ENCODE measurements at places on chromosomes 5 and 9. TPM values are rescaled to one million over a fixed set of nuclear protein-coding genes. Genes with fewer than 3 reads are reported as not detected.

TMEM171 gene
- not detected for total RNA-seq

- no peak overlapping the region for H3K4me3 ChIP-seq
- DNase-seq: no peak
- H3K27ac ChIP-seq: no peak overlapping the region
- H3K27me3 ChIP-seq: peaks cover 91% of the 10 kb centered on the region
- H3K36me3 ChIP-seq: no peaks in the 10 kb centered on the region
Observed at GRCh38 chr9:114666401-114666800, 8.8 kb upstream of the TEX53 start.

PCDHB14 gene
- 1.9 TPM for total RNA-seq

OR1J2 gene
- not detected for total RNA-seq

TNIP1 gene
- 131 TPM for total RNA-seq

ESM1 gene
- 1.2 TPM for total RNA-seq

DNA sequence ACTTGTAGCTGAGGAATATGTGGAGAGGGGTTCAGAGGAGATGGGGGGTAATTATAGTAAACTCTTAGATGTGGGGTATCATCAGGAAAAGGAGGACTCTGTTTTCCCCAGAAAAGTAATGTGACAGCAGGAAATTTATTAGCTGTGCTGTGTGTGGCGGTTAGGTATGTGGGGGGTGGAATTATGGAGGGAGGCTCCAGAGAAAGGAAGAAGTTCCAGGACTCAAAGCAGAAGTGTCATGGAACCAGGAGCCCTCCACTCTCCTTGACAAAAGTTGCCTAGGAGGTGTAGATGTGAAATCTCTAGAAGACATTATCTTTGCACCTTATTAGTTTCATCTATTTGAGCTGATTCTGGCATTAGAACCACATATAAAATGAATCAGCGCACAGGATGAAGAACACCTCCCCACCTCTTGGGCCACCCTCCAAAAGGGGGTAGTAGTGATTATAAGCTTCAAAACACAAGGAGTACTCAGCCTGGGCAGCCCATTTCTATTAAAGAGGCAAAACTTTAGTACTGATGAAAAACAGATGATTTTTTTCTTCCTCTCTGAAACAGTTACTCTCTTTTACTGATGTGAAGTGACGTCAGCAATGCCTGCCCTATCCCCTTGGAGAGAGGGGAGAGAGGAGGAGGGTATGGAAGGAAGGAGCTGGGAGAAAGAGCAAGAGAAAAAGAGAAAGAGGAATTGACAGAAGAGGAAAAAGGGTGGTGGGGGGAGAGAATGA, 18.2 kb downstream of the NR2F1 start:
- H3K27me3 ChIP-seq: peaks cover 100% of the 10 kb centered on the region
- no peaks in the 10 kb centered on the region for H3K36me3 ChIP-seq
- H3K27ac ChIP-seq: no peak overlapping the region
- peaks cover 24% of the 10 kb centered on the region for H3K4me1 ChIP-seq
- no peak for DNase-seq
- no peak overlapping the region for H3K4me3 ChIP-seq

DNA sequence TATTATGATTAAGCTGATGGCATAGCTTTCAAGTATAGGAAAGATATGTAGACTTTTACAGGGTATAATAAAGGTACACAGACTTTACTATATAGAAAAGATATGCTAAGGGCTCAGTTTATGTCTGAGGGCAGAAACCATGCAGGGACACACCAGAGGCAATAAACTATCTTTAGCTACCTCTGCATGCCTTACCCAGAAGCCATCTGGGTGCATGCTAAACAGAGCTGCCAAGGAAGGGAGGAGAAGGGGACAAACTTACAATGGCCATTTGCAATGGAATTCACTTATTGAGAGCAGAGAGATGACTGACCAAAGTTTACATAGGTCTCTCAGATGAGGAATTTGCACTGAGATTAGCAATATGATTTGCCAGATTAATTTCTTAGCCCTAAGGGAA, 143.1 kb upstream of the NR4A3 start:
- no peak overlapping the region for H3K27ac ChIP-seq
- H3K27me3 ChIP-seq: no peaks in the 10 kb centered on the region
- no peak overlapping the region for H3K4me3 ChIP-seq
- no peak for DNase-seq

PRR7 gene
- total RNA-seq: 2.1 TPM

- H3K36me3 ChIP-seq: no peaks in the 10 kb centered on the region
- DNase-seq: no peak
- no peaks in the 10 kb centered on the region for H3K27me3 ChIP-seq
- no peak overlapping the region for H3K27ac ChIP-seq
- H3K4me3 ChIP-seq: no peak overlapping the region
Observed at GRCh38 chr9:28538132-28538531, 964.9 kb upstream of the C9orf72 start.

- H3K4me3 ChIP-seq: no peak overlapping the region
- no peaks in the 10 kb centered on the region for H3K36me3 ChIP-seq
- DNase-seq: no peak
- H3K27ac ChIP-seq: no peak overlapping the region
Observed at GRCh38 chr5:122405751-122406150, 93.7 kb downstream of the SNCAIP start.

DNA sequence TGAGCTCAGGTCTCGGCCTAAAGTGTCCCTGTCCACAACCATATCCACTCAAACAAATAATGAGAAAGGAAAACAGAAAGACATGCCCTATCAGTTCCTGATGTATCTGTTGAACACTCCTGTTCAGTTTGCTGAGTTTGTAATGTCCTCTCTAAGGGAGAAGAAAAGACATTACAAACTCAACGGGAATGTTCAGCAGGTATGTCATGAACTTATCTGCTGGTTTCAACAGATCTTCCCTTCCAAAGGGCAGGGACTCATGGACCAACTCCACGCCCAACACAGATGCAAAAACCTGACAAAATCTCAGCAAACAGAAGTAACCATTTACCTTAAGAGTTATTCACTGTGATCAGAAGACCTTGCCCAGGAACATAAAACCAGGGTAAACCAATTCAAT, 23.7 kb downstream of the BICD2 start:
- H3K36me3 ChIP-seq: no peaks in the 10 kb centered on the region
- peaks cover 98% of the 10 kb centered on the region for H3K4me1 ChIP-seq
- peak overlapping the region; percentile 43 for H3K4me3 ChIP-seq
- no peaks in the 10 kb centered on the region for H3K27me3 ChIP-seq
- no peak for DNase-seq
- peak overlapping the region; percentile 80 for H3K27ac ChIP-seq

DNA sequence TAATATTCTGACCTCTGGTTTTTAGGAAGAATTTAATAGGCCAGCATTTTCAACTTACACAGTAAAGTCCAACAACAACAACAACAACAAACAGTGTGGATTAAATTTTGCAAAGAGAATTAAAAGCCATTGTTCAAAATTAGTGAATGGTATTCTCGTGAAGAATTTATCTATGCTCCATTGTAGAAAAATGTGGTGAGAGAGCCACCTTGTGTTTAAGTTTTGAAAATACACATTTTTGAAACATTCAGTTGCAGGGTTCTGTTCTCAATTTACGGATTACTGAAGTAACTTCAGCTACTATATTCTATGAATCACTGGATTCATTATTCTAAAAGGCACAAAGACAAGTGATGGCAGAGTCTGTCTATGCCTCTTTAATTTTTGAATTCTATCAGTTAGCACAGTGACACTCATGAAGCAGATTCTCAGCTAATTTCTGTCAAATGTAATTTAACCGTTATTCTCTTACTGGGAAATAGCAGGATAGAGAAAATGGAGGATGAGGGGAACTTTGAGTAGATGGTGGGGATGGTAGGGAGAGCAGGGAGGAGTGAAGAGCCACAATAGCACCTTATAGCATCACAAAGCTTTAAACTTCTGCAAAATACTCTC, 11.0 kb downstream of the CCDC152 start:
- no peaks in the 10 kb centered on the region for H3K27me3 ChIP-seq
- H3K4me3 ChIP-seq: no peak overlapping the region
- H3K27ac ChIP-seq: no peak overlapping the region
- DNase-seq: no peak
- H3K4me1 ChIP-seq: peaks cover 5% of the 10 kb centered on the region
- no peaks in the 10 kb centered on the region for H3K36me3 ChIP-seq

PCDHGA1 gene
- 3.1 TPM for total RNA-seq

UBLCP1 gene
- total RNA-seq: 15.9 TPM

DNA sequence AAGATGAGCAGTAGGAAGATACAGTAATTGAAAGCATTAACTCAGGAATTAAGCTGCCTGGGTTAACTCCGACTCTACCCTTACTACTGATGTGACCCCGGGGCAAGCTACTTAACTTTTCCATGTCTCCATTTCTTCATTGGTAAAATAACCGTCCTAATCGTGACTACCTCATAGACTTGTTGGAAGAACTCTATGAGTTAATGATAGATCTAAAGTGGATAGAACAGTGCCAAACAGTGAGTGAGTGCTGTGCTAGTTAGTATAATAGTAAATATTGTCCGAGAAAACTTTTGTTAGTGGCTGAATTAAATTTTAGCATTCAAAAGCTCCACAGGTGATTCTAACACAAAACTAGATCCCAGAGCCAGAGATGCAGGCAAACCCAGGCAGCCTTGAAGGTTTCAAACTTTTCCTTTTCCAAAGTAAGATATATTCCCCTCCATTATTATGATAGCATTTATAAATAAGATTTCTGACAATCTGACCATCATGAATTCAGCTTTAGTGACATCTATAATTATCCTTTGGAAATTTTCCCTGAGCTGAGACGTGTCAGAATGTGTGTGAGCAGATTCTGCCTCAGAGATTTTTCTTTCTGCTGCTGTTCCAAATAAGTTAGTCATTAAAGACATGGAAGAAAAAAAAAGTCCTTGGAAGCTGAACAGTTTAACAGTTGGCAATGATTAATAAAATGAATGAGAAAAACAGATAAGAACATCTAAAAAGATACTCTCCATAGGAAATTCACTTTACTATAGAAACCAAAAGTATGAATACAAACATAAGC, 369.5 kb downstream of the PRELID2 start:
- no peaks in the 10 kb centered on the region for H3K27me3 ChIP-seq
- DNase-seq: no peak
- no peaks in the 10 kb centered on the region for H3K36me3 ChIP-seq

GRCh38 chr5:25418978-25419377, 774.2 kb upstream of the CDH10 start:
- no peak overlapping the region for H3K4me3 ChIP-seq
- no peaks in the 10 kb centered on the region for H3K4me1 ChIP-seq
- H3K27me3 ChIP-seq: no peaks in the 10 kb centered on the region
- no peak for DNase-seq
- no peaks in the 10 kb centered on the region for H3K36me3 ChIP-seq
- H3K27ac ChIP-seq: no peak overlapping the region

DNA sequence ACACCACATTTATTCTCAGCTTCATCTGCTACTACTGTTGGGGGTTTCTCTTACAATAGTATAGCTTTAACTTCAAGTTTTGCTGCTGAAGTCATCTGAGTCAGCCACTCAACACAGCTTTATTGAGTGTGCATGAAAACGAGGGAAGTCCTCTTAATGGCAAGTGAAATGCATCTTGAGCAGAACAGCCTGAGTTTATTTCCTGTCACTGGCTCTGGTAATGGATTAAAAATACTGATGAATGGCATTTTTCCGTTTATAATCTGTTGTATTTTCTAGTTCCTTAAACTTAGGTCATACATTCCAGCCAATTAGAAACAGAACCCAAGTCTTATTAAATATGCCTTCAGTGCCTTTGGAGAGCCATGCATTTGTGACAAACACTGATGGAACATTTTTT, 238.6 kb downstream of the SLF1 start:
- no peak overlapping the region for H3K4me3 ChIP-seq
- no peaks in the 10 kb centered on the region for H3K27me3 ChIP-seq
- H3K27ac ChIP-seq: no peak overlapping the region
- H3K4me1 ChIP-seq: no peaks in the 10 kb centered on the region
- no peaks in the 10 kb centered on the region for H3K36me3 ChIP-seq
- DNase-seq: no peak

SLC6A18 gene
- not detected for total RNA-seq

FRMPD1 gene
- total RNA-seq: 1.1 TPM

DNA sequence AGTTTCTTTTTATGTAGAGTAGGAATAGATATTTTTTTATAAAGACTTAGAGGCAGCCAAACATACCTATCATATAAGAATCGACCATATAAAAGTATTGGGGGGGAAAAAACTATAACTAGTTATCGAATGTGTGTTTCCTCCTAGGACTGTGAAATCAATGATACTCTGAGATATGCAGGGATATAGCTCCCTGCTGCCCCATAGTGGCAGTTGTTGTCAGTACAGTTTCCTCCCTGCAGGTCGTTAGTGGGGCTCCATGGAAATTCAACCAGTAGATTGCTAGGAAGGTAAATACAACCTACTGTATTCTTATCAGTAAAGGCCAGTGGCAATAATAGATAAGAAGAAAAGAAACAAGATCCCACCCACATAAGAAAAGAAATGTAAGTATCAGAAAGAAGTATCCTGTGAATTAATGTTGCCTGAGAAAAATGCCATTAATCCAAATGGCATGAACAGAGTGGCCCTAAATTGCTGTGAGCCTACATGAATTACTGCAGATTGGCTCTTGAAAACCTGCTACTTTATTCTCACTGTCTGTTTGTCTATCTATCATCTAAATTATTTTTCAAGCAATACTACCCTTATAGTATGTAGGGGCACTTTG, 136.9 kb upstream of the FBN2 start:
- no peak overlapping the region for H3K27ac ChIP-seq
- H3K4me3 ChIP-seq: no peak overlapping the region
- H3K4me1 ChIP-seq: no peaks in the 10 kb centered on the region

DNA sequence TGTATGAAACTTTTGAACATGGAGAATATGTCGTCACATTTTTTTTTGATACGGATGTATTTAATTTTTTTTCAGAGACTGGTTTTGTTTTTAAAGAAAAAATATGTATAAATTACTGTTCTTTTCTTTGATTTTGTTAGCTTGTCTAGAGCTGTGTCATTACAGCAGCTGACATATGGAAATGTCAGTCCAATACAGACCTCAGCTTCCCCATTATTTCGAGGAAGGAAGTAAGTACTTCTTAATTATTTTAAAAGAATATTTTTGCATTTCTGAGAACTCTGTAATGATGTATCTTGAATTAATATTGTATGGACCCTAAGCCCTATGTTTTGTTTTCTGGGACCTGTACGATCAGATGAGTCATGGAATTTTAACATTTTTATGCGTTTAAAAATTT, 7.6 kb downstream of the TENT2 start:
- H3K27ac ChIP-seq: no peak overlapping the region
- H3K4me1 ChIP-seq: peaks cover 9% of the 10 kb centered on the region
- peaks cover 85% of the 10 kb centered on the region for H3K36me3 ChIP-seq

GRCh38 chr5:112483704-112484103, 64.6 kb upstream of the EPB41L4A start:
- H3K27ac ChIP-seq: no peak overlapping the region
- no peak for DNase-seq
- H3K4me1 ChIP-seq: no peaks in the 10 kb centered on the region
- no peaks in the 10 kb centered on the region for H3K36me3 ChIP-seq

IL5 gene
- not detected for total RNA-seq
